ENCODE measurements at places on chromosomes 3 and 15.

DNA sequence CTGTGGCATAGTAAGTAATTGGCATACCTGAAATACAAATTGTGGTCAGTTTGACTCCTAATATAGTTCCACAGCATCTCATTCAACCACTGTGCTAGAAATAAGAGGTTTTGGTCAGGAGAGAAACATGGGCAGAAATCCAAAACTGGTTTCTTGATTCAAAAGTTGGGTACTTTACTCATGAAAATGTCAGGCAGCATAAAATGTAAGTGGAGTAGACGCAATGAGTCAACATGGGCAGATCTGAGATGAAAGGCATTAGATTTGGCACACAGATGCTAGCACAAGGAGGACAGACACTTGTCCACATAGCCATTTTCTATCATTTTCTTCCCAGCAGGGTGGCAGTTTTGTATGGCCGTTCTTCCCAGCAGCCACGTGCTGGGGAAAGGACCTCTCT is 255.8 kb upstream of the CDIN1 start:
- DNase-seq: no peak

DNA sequence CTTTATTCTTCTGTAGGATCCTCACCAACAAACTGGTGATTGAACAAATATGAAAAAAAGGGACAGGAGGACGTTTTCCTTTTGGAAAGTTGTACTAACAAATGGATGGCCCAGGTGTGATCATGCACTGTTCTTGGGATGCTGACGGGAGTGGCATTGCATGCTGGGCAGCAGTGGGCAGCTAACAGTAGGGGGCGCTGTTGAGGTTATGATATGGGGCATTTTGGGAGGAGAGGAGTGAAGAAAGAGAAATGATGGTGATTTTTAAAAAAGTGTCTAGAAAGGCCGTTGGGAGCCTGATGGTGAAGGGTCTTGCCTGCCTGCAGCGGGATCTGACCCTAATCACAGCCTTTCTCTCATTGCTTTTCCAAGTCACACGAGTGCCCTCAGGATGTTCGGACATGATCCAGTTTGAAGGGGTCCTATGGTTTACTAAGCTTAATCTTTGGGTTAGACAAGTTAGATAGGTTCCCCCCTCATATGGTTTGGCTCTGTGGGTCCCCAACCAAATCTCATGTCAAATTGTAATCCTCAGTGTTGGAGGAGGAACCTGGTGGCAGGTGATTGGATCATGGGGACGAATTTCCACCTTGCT is 46.2 kb upstream of the PRTG start:
- DNase-seq: no peak

GRCh38 chr15:98643115-98643514 is 5.2 kb upstream of the IGF1R start:
- DNase-seq: no peak

DNA sequence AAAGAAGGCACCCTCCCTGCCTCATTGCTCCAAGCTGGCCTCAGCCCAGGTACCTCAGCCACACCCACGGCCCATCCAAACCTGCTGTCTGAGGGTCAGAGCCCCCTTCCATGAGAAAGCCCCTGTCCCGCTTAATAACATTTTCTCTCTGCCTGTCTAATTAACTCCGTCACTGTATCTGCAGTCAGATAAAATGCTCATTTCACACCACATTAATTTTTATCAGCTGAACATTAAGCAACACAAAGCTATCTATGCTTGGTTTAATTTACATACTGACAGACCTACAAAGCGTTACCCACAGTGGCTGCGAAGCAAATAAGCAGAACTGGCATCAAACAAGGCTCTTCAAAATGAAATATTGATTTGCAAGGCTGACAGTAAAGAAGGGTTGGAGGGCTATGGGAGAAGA is 309.8 kb upstream of the ICE2 start:
- DNase-seq: no peak

- DNase-seq: no peak
Observed at GRCh38 chr15:65338823-65339222, 34.3 kb downstream of the RNU5B-1 start.

GRCh38 chr15:98927996-98928395 is 79.6 kb downstream of the PGPEP1L start:
- no peak for DNase-seq
